ENCODE measurements at places on chromosomes 7 and 10. TPM values are rescaled to one million over a fixed set of nuclear protein-coding genes. Genes with fewer than 3 reads are reported as not detected.

IGF2BP3 gene
- total RNA-seq: 63.3 TPM

DNA sequence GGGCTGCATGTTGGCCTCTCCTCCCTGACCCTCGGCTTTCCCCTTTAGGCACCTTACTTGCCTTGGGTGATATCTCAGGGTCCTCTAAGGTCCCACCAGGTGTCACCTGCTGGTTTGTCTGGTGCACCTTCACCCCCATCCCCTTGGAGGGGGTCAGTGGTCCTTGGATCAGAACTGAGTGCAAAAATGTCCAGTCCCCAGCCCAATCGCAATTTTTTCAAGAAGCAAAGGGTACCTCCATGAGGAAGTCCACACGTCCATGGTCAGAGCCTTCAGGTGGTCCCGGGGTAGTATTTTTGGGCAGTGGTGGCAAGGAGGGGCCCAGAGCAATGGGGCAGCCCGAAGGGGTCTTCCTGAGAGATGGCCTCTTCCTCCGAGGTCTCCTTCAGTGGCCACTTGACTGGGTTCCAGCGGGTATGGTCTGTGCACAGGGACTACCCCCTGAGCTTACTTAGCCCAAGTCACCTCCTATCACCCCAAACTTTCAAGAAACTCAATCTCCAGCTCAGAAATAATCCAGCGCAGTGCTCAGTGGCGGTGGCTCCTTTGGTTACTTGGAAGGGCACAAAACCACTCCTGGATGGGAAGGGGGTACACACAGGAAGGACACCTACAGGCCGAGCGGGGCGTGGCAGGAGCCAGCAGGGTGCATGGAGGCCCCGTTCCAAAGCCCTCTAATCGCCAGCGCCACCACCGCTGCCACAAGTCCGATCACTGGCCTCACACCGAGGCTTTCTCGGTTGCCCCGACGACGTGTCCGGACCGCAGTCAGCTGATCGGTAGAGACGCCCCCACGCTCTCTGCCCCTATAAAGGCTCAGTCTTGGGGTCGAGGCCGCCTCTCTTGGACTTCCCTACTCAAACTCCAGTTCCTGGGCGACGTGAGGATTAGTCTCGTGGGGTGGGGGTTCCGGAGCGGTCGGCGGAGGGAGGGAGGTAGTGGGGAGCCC, 4.5 kb downstream of the SAP25 start:
- peak; percentile 30 for DNase-seq

DNA sequence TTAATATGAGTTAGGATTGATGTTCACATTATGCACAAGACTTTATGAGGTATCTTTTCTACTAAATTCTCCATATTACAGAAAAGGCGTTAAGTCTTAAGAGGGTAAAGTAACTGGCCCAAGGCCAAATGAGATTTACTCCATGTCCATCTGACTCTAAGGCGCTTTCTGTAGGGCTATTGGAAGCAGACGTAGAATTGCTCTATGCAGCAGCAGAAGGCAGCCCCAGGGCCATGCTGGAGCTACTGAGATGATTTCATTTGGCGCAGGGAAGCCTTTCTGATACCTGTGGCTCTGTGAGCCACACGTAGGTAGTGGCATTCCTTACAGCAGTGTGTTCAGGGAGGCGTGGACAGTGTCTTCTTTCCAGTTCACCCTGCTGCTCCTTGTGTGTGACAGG, 133.1 kb downstream of the SH2D4B start:
- DNase-seq: no peak

GRCh38 chr10:75331081-75331480, 70.5 kb downstream of the ZNF503 start:
- no peak for DNase-seq

DNA sequence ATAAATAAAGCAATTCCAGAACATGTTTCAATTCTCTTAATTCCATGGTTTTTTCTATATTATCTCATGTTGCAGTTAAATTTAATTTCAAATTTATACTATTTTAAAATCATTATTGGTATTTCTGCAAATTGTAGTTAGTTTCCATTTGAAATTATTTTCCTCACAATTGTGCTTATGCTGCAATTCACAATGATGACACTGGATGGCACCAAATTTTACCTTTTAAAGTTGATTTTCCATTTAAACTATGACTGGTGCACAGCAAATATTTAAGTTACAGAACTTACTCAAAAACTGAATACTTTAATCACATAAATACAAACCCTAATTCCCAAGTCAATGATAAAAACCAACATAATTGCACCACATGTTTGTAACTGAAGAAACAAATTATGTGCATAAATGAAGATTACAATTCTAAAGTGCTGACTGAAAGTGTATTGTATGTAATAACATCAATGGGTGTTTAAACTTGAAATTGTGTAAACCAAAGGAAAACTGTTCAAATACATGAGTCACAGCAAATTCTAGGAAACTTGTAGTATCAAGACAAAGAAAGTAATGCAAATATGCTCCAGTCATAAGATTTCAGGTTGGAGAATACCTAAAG, 75.3 kb upstream of the AASS start:
- DNase-seq: peak; percentile 9

GRCh38 chr7:2800220-2800930, 43.7 kb downstream of the GNA12 start:
- no peak for DNase-seq

GRCh38 chr10:114174695-114175188, 739 bp upstream of the CCDC186 start:
- DNase-seq: peak; percentile 47

- DNase-seq: peak; percentile 39
Measured at GRCh38 chr7:82247814-82248433, 195.7 kb downstream of the CACNA2D1 start.

DNA sequence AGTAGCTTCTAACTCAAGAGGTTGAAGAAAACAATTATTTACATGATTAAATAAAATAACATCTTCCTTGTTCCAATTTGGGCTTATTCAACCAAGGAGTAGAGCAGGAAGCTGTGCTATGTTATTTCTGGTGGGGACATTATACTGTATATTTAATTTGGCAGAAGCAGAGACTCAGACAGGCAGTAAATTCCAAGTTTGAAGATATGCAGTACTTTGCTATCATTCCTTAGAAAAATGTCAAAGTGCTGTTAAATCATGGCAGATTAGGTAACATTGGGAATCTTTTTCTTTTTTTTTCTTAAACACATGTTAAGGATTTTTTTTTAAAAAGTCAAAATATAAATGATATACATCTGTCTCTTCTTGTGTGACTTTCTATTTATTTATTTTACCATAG, 190.1 kb downstream of the SUGCT start:
- no peak for DNase-seq

DNA sequence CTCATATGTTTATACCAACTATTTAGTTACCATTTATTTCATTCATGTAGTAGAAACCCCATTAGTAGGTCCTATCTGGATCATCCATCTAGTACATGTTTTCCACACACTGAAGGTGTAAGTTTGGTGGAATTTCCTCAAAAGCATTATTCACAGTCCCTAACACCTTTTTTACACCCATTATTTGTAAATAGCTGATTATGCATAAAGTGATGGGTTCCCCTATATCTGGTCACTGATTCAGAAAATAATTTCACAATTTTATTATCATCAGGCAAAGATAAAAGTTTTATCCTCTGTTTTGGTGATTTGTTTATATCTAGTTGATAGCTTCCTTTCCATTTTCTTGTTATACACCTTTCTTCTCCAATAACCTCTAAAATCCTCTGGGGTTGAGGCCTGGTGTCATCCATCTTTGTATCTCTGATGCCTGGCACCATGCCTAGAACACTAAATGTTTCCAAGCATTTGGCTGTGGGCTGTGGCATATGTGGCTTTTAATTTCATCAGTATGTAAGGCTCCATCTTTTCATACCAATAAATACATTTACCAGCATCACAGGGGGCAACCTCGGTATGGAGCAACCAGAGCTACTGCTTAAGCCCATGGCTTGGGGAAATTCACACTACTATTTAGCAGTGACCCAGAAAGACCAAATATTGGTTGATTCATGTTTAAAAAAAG, 1089.5 kb upstream of the LRRN3 start:
- no peak for DNase-seq

Measured in LHCN-M2 (cell line).